ENCODE measurements at places on chromosomes 5 and 9.

- no peak for DNase-seq
Observed at GRCh38 chr9:113798062-113799030, 77.8 kb upstream of the ZNF618 start.

DNA sequence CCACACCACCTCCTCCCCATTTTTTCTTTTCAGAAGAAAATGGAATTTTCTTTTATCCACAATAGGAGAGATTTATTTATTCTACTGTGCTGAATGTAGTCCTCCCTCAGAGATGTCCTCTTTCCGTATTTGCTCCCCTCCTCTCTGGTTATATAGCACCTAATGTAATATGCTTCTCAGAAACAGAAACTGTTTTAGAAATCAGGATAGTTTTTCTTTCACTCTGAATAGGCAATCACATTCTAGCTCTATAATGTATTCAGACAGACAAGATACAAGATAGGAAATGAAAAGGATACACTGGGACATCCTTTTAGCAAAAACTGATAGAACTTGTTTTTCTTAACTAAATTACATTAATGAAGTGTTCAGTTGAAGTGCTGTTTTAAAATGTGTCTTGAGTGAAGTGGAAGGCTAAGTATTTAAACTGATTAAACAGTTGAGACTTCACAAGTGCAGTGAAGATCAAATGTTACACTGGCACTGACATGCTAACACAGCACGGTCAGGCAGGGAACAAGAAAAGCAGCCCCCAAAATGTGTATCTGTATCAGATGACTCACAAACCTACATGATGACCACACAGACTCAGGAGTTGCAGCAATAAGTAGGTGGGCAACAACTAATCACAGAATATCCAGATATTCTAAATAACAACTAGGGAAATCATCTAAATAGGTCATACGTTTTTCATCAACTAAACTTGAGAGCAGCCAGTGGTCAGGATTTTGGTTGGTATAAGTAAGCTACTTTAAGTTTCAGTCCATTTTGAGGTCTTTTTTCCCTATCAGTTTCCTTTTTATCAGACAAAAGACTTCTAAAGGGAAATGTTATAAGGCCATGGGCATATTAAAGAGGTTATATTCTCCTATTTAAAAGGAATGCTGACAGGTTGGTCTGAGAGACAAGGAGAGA is 260.4 kb downstream of the MLLT3 start:
- DNase-seq, result no peak

GRCh38 chr9:6931913-6932312 is 174.1 kb downstream of the KDM4C start:
- DNase-seq, result no peak

- no peak for DNase-seq
Observed at GRCh38 chr9:113436728-113437515, 26.4 kb downstream of the C9orf43 start.

DNA sequence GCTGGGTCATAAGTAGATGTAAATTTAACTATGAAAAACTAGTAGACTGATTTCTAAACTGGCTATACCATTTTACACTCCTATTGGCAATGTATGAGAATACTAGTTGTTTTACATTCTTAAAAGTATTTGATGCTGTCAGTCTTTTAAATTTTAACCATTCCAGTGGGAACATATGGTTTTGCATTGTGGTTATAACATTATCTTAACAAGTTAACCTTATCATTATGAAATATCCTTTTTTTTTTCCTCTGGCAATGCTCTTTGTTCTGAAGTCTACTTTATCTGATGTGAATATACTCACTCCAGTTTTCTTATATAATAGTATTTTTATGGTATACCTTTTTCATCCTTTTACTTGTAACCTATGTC is 548.9 kb upstream of the CLINT1 start:
- DNase-seq, result no peak

DNA sequence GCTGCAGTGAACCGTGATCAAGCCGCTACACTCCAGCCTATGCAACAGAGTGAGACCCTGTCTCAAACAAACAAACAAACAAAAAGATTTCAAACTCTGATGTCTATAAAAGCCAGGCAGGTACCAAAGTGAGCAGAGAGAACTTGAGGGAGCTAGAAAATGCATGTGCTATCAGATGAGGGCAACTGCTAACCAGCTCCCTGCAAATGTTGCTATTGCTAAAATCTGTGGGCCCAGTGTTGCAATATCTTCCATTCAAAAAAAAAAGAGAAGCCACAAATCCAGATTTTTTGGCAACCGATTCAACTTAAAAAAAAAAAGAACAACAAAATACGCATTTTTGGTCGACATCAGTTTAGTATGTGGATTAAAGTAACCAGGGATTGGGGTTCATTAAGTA is 5.5 kb downstream of the UBE2D2 start:
- DNase-seq, result no peak

- peak; percentile 56 for DNase-seq
Observed at GRCh38 chr5:120368923-120369715, 95.0 kb upstream of the PRR16 start.

GRCh38 chr5:39624268-39624886 is 199.6 kb upstream of the DAB2 start:
- DNase-seq, result no peak

- DNase-seq, result no peak
Observed at GRCh38 chr5:23884405-23885031, 377.1 kb downstream of the PRDM9 start.

DNA sequence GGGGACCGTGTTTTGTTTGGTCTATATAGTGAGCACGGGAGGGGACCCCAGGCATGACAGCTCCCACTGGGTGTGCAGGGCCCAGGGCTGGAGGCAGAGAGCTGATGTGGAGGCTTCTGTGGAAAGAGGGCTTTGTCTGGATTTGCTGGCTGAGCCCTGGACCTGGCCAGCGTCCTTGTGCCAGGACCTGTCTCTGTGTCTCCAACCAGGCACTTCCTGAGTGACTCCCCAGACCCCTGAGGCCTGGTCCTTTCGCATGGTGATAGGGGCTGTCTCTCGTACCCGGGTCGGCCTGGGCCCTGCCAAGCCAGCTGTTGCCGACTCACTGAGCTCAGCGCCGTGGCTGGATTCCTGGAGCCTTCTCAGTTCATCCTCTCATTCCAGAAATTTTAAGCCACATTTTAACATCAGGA is 77.6 kb downstream of the ADAMTS2 start:
- DNase-seq, result peak; percentile 8

DNA sequence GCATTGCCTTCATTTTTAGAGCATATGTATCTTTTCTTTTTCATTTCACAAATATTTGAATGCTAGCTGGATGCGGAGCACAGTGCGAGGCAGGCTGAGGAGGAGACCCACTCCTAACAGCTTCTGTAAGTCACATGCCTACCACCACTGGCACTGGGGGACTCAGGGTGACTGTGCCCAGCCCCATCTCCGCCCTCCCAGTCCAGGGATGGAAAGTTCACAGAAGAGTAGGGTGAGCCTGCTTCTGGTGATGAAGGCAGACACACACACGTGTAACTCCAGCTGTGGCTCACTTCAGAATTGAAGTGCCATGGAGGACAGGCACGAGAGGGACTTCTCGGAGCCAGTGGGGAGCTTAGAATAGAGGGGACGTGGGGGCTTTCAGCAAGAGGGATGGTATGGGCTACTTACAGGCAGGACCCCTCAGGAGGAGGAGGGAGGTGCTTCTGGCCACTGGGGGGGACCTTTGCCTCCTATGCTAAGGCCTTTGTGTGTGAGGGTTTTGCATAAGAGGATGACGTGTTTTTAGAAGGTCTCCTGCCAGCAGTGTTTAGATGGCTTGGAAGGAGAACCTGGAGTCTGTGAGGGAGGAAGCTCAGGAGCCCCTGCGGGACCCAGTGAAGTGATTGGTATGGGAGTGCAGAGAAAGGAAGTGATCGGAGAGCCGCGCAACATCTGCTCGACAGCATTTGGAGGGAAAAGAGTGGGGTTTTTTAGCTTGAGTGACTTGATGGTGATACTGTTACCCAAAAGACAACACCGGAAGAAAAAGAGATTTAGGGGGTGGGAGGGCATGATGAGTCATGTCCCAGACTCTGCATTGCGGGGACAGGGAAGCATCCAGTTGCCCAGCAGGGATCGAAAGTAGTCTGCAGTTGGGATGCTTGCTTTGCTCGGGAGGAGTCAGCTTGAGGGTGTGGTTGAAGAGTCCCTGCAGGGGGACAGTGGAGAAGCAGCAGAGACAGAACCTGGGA is 163.5 kb upstream of the OTULINL start:
- no peak for DNase-seq

- DNase-seq, result no peak
Observed at GRCh38 chr9:5043381-5043780, 58.3 kb downstream of the JAK2 start.

DNA sequence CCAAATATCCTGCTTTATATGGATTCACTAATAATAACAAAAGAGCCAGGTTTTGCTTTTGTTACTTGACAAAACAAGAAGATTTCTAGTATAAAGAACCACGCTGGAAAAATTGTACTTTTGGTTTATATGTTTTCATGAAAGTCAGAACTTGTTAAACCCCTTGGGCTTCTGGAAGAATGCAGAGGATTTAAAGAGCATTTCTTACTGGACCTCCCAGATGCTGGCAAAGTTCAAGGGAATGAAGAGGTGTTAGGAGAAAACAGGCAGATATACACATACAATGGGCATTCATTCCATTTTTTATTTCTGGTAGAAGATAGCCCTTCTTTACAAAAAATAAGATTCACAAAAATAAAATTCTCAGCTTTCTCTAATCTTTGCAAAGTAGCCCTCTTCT is 61.1 kb downstream of the SAXO1 start:
- no peak for DNase-seq

DNA sequence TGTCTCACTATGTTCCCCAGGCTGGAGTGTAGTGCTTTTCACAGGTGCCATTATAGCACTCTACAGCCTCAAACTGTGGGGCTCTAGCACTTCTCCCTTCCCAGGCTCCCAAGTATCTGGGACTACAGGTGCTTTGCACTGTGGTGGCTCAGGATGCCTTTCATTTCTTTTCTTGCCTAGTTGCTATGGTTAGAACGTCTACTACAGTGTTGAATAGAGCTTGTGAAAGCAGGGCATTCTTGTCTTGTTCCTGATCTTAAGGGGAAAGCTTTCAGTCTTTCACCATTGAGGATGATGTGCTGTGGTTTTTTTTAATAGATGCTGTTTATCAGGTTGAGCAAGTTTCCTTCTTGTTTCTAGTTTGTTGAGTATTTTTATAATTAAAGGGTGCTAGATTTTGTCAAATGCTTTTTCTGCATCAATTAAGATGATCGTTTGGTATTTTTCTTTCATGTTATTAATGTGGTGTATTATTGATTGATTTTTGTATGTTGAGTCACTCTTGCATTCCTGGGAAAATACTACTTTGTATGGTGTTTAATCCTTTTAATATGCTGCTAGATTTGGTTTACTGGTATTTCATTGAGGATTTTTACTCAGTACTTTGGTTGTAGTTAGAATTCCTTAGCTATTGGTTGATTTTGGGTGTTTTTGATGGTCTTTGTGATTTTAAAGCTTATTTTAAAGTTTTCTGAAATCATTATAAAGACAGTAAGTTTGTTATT is 35.6 kb downstream of the GPBP1 start:
- DNase-seq, result no peak

GRCh38 chr9:108185613-108186012 is 670.2 kb downstream of the ACTL7B start:
- no peak for DNase-seq

GRCh38 chr5:170631466-170632195 is 127.8 kb downstream of the KCNIP1 start:
- peak; percentile 80 for DNase-seq

DNA sequence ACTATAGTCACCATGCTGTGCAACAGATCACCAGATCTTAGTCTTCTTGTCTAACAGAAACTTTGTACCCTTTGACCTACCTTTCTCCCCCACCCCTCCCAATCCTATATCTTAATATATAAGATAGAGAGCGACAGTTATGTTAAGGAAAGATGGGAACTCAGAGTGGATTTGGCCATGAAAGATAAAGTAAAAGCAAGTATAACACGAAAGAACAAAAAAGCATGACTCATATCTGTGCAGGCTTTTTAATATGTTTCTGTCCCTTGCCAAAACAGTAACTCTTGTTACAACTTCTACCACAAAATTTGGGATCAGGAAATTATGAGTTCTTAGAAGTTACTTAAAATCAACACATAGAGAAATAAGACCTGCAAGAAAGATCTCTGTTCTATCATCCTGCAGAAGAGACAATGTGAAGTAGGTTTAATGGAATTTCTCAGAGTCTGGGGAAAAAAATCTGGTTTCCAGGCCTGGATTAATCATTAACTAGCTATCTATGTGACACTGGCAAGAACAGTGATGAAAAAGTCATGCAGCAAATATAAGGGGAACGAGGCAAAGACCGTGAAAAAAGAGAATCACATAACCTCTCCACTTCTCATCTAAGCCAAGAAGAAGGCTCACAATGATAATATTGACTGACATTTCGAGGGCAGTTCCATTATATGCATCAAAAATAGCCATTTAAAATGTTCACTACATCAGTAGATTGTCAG is 18.6 kb downstream of the BAAT start:
- DNase-seq, result no peak

GRCh38 chr9:125521462-125522327 is 185.3 kb downstream of the MAPKAP1 start:
- no peak for DNase-seq

DNA sequence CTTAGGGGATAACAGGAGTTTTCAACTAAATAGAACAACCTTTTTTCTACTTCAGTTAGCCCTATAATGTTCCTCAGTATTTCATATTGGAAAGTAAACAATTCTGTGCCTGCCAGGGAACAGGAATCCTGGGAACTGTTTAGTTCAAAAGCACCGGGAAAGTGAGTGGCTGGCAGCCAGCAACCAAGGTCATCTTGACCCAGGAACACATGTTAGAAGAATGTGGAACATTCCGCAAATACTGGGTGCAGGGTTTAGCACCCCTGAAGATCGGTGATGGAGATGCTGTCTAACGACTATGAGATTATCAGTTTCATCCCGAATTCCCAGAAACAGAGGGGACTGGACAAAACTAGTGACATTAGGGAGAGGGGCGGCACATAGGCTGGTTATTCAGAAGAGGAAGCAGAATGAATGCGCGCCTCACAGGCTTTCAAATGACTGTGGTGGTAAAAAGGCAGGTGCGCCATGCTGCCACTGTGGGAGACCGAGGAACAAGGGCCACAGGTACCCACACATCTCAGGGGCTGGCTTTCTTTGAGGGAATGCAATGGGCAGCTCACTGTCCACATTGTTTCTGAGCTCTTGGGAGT is 51.2 kb downstream of the IPPK start:
- DNase-seq, result peak; percentile 12

GRCh38 chr9:8188723-8189407 is 389.3 kb upstream of the DMAC1 start:
- no peak for DNase-seq

DNA sequence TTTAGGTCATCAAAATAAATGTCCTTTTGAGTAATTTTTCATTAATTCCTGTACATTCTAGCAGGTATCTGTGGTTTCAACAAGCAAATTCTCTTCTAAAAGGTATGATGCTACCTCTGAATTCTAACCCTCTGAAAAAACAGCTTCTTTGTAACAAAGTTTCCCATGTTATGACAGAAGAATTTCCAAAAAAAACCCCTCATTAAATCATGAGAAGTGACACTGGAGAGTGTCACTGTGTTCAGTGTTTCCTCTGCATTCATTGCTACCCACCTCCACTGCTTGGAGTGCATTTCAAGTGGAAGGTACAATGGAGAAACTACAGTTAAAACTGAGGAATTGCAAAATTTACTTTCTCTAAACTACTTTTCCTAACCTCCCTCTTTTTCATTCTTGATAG is 10.1 kb downstream of the CDKN2A start:
- DNase-seq, result no peak

GRCh38 chr9:36748322-36748899 is 175.7 kb downstream of the MELK start:
- DNase-seq, result peak; percentile 72

Data from H9 (cell line).